Stimulated activated memory B cell treated with anti-CD40 and anti-IgM and Interleukin-4, amounts not matched to agents 10 μg/mL and 1 μg/mL and 100 μg/mL, for 72 hours (primary cell): ENCODE measurements at places on chromosomes 16 and 17.

DNA sequence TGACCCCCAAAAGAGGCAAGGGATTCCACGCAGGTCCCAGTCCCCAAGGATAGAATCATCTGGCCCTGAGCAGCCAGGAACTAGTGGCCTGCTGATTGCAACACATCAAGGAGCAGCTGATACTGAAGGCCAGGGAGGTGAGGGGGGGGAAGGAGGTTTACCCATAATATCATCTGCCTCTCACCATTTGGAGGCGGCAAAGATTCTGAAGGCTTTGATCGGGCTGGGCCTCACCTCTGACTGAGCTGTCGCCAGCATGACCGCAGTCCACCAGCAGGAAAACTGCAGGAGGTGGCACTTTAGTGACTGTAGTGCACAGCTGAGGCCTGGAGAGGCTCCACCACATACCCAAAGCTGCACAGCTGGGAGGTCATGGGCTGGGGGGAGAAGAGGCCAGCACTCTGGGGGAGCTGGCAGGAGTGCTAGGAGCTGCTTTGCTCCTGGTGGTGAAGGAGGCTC, 20.5 kb upstream of the ITGA3 start:
- no peak for ATAC-seq

- ATAC-seq: no peak
Measured at GRCh38 chr17:32268734-32269288, 3.2 kb downstream of the RHBDL3 start.

DNA sequence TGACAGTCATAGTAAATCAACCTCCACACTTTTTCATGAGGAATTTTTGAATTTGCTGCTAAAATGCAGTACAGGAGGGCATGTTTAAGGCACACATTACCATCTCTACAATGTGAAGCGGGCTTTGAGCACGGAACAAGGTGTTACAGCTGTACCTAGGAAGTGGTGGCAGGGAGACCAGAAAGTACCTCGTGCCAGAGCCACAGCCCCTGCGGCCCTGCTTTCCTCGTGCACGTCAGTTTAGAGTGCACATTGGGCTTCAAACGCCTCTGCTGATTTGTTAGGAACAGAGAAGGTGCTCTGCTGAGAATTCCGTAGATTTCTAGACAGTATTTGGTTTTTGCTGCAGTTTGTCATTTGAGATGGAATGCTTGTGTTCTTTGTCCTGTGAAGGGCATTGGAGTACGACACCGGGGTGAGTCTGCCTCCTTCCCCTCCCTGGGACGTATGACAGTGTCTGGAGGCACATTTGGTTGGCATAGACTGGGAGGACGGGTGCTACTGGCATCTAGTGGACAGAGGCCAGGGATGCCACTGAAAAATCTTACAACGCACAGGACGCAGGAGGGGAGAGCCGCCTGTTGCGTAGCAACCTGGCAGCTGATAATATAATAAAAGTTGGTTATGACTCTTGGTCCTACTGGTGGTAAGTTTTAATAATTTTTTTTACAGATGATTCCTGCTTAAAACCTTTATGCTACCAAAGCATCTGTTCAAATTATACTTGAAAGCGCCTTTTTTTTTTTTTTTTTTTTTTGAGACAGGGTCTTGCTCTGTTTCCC, 9.1 kb downstream of the FOXK2 start:
- ATAC-seq: no peak

- ATAC-seq: peak; percentile 41
Measured at GRCh38 chr16:48101069-48101674, 54.6 kb downstream of the ABCC12 start.

- ATAC-seq: peak; percentile 38
Measured at GRCh38 chr17:45123930-45124796, 8.2 kb downstream of the PLCD3 start.

GRCh38 chr16:4803898-4804762, 1.7 kb upstream of the ROGDI start:
- ATAC-seq: no peak

DNA sequence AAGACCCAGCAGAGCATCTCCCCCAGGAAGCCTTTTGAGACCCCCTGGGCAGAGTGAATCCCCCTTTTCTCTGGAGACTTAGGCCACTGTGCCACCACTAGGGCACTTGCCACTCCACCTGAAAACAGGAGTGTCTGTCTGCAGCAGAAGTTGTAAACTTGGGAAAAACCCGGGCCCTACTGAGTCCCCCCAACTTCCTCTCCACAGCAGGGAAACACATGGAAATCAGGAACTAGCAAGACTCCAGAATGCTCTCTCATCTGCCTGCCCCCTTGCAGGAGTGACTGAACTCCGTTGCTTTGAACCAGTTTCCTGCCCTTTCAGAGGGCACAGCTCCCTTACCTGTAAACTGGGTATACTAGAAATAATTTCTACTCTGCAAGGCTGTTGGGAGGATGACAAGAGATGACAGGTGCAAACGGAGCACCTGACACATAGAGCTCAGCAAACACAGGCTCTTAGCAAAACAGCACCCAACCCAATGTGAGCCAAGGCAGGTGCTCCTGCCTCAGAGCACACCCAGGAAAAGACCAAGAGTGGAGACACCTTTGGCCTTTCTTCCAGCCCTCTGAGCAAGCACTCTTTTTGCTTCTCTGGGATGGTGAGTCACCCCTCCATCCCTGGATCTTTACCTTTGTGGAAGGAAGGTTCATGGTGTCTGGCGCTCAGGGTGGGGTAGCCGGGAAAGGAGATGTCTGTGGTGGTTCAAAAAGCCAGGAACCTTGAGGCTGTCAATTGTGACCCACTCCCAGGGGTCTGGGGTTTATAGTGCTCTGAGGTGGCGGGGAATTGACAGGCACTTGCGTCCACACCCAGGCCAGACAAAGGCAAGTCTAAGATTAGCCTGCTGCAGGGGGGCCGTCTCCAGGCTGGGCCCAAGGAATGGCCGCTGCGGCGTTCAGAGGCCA, at the start of gene HCRT:
TSS of gene HCRT (minus strand) at position 740 of the 908 bp plus-strand sequence. CDS start at position 653, 87 bp downstream.
- no peak for ATAC-seq

DNA sequence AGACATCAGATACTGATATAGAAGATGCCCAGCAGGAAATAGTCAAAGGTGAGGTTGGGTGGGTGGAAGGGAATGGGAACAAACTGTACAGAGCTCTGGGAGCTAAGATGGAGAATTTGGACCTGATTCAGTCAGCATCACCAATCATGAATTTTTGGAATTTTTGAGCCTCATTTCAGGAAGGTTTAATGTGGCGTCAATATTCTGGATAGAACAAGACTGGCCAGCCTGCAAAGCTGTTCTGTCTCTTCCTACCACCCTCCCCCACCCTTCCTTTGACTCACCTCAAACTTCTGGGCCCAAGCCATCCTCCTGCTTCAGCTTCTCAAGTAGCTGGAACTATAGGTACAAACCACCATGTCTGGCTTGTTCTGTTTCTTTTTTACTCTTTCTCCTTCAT, 32.6 kb downstream of the CTCF start:
- no peak for ATAC-seq

DNA sequence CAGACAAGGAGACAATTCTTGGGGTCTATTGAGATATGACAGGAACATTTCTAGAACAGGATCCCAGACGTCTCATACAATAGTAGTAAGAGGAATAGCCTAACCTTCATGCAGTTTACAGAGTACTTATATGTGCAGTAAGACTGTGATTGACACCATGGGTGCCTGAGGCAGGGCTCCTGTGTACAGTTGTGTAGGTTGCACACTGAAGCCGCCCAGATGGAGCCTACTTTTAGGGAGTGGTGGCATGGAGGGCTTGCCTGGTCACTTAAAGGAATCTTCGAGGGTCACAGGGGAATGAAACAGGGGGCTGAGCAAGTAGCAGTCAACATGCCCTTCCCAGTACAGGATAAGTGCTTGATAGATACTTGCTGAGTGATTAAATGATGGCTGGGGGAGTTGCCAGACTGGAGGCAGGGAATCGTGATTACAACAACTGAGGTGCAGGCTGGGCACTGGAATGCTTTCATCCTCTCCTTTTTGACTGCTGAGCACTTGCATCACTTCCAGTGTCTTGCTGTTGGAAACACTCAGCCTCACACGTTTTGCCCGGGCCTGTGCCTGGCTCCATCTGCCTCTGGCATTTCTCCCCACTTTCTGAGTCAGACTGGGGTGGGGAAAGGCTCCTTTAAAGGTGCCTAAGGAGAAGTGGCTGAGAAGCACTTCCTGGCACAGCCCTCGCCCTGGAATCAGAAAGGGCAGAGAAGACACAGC, 71.0 kb downstream of the COPRS start:
- ATAC-seq: no peak

- no peak for ATAC-seq
Measured at GRCh38 chr17:38743556-38744171, 4.5 kb downstream of the PCGF2 start.

GRCh38 chr16:66150698-66151482, 215.6 kb upstream of the CDH5 start:
- ATAC-seq: peak; percentile 56

DNA sequence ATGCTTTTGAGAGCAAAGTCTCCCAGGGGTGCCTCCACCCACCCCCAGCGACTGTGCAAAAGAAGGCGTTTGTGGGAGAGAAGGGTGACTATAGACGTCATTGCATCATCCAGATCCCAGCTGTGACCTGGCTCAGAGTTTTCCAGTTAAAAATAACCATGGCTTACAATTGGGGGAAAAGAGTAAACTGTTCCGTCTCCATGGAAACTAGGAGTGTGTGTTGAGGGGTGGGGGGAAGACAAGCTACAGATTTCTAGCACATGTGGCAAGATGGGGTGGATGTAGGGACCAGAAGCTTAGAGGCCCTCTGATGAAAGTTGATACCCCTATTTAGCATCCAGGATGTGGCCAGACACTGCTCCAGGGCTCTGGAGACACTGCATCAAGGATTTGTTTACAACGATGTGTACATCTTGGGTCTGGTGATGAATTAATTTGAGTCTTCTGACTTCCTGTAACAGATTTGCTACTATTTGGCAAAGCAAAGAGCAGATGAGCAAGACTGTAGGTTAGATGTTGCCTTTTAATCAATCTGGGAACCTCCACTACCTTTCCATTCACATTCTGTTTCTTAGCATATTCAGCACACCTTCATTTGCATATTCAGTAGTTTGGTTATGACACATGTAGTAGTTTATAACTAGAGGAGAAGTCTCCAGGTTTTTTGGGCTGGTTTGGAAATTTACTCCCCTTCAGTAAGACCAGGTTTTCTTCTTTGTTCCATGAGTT, 6.2 kb upstream of the DUSP14 start:
- no peak for ATAC-seq

DNA sequence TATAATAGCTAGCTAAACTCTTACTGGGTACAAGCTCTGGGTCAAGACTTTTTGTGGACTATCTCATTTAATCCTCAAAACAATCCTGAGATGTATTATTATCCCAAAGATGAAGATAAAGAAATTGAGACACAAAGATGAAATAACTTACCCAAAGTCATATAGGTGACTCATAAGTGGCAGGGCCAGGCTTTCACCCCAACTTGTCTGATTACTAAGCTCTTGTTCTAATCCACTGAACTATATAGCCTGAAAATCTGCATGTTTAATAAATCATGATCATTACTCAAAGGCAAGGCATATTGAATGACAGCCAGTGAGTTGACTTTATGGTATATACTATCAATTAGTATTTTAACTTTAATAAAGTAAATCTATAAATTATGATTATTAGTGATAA, 77.4 kb downstream of the SKAP1 start:
- ATAC-seq: no peak

- ATAC-seq: no peak
Measured at GRCh38 chr16:9404811-9405210, 313.4 kb downstream of the HAPSTR1 start.

GRCh38 chr16:73172241-73172972, 124.5 kb upstream of the ZFHX3 start:
- ATAC-seq: no peak

DNA sequence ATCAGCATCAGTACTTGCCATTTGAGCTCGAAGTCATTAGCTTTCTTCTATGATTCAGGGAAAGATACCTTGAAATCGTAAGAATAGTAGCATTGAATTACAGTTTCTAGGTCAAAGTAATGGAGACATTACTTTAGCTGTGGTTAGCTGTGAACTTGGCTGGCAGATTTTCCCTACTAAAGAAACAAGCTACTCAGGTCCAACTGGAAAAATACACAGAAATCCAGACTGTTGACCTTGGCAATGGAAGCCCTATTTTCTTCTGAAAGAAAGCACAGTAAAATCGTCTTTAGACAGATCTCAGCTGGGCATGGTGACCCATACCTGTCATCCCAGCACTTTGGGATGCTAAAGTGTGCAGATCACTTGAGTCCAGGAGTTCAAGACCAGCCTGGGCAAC, 13.4 kb upstream of the DNAJA2 start:
- no peak for ATAC-seq

DNA sequence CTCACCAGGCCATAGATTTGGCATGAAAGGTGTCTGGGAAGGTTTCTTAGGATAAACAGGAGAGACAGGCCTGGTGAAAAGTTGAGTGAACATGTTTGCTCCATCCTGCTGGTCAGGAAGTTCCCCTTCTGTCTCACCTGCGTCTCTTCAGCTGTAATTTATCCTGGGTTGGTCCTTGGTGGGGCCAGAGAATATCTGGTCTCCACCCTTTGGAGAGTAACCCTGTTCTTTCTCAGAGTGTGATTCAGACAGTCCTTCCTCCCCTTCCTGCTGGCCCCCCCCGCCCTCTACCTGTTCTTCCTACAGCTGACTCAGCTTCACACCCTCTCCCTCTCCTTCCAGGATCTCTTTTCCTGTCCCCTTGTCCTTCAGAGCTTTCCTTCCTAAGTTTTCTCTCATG, 17.1 kb downstream of the MINK1 start:
- no peak for ATAC-seq

DNA sequence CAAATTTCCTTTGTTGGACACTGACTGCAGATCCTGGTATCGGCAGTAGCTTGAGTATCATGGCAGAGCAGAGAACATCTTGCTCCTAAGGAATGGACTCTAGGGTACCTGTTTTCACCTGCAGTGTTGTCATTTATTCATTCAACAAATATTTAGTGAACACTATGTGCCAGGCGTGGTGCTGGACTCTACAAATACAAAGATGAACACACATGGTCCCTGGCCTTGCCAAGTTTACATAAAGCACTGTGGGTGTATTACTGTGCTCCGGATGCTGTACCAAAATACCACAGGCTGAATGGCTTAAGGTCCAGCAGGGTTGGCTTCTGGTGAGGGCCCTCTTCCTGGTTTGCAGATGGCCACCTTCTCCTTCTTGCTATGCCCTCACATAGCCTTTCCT, 14.2 kb upstream of the CCR7 start:
- ATAC-seq: no peak

GRCh38 chr17:77405867-77406732, 265.3 kb downstream of the SEC14L1 start:
- peak; percentile 73 for ATAC-seq

DNA sequence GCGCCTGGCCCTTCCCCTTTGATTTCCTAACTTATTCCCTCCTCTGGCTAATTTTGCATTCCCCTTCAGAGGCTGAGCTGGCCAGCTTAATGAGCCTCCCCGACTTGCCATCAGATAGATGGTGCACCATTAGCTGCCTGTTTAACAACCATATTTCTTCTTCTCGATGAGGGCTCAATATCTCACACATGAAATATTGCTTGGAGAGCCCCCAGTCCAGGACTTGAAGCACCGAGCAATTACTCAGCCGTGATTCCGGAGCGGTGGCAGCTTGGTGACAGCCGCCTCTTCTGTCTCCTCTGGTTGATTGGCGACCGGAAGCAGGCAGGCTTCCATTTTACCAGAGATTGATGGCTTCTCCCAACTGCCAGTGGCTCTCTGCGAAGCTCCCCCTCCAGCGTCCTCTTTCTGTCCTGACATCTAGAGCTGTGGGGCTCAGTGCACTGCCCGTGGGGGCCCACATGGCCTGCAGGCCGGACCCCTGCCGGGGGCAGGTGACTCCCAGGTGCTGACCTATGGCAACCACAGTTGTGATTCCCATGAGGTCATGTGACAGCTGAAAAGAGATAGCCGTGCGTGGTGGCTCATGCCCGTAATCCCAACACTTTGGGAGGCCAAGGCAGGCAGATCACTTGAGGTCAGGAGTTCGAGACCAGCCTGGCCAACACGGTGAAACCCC, 133.7 kb upstream of the SEC14L1 start:
- ATAC-seq: no peak

- ATAC-seq: no peak
Measured at GRCh38 chr16:67384778-67385510, 8.4 kb downstream of the TPPP3 start.
